ENCODE measurements at places on chromosomes 7 and 10.

DNA sequence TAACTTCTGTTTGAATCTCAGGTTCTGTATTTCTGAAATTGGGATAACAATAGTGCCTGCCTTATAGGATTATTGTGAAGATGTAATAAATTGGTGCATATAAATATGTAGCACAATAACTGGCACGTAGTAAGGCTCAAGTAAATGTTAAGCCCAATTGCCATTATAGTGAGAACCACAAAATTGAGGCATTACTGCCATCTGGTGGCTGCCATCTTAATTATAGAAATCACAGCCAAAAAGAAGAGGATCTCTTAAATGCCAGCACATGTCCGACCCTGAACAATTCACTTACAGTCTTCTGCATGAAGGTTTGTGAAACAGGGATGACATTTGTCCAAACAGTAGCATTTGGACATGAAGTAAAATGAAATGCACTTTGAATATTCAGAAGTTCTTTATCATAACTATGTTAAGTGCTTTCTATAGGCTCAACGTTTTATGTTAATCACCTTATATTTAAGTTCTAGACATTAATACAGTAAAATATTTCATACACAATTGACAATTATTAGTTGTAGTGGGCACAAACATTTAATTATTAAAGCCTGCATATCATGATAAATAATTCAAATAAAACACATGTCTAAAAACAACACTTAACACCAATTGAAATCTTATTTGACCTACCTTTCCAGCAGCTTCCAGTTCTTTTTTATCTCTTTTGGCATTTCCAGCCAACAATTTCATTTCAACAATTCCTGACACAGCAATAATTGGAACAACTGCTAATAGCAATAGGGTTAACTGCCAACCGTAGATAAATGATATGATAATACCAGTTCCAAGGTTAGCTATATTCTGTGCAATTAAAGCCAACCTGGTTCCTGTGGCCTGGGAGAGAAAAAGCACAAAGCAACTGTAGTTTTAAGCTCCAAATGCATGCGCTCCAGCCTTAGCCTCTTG lies 58.5 kb downstream of the ABCB4 start:
- DNase-seq, result no peak

DNA sequence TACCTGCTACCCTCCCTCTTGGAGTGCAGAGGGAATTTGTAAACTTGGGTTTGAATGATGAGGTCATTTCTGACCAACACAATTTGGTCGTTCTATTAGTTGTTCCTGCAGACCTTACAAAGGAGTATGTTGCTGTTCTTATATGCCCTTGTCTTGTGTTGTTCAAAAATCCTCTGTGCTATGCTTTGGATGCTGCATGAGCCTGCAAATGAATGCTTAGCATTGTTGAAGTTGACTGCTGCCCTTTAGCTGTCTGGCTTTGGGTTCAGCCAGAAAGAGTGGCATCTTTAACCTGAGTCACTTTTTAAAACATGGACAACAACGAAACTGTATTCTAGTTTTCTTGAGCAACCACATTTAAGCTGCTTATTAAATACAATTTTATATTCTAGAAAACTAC lies 80.3 kb downstream of the SND1 start:
- DNase-seq, result no peak

GRCh38 chr10:11631890-11632587 lies 20.6 kb upstream of the USP6NL start:
- DNase-seq, result no peak

DNA sequence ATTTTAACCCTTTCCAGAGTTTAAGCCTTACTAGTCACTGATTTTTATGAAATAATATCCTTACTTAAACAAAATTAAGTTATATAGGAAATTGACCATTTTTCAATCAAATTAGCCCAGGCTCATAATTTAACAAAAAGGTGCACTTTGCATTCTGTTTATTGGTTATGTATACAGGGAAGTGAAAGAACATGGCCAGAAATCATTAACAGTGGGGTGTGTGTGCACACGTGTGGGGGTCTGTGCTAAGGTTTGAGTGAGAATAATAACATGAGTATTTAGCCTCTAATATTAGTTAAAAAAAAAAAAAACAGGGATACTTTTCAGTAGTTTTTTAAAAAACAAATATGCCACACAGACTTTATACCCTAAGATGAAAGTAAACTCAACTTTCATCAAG lies 510.5 kb upstream of the PFKP start:
- no peak for DNase-seq

GRCh38 chr7:50660040-50660829 lies 95.0 kb upstream of the DDC start:
- no peak for DNase-seq

GRCh38 chr10:368579-369220 lies 233.4 kb downstream of the ZMYND11 start:
- DNase-seq, result no peak

DNA sequence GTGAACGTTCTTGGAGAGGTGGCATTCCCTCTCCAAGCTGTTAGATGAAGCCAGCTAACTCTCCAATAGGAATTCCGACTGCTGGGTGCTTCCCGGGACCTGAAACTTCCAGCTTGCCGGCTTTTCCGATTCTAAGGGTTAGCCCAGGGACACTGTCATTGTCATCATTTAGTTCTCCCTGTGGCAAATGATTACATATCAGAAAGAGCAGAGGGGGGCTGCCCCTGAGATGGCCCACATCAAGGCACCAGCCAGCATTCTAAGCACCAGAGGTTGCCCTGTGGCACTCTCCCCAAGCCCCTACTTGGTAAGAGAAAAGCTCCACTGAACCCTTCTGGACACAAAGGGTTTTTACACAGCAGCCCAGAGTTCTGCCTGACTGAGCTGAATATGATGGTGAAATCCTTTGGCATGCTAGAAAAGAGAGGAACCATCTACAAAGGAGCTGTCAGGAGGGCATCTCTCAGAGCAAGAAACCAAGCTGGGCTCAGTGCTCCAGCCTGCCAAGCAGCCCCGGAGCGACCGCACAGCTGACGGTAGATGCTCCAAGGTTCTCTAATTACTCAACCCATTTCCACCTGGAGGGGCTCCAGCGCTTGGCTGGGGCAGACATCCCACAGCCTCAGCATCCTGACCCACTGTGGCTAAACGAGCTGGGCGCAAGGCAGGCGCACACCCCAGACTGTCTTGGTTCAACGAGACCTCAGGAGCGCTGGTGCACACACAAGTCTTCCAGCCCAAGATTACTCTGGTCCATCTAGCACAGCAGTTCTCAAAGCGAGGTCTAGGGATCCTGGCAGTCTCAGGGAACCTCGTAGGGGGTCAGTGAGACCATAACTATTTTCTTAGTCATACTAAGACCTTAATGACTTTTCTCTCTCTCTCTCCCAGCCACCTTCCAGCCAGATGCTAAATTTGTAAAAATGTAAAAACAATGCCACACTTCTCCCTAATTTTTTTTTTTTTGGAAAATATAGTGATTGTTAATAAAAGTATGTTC lies 160.5 kb downstream of the GFRA1 start:
- no peak for DNase-seq

DNA sequence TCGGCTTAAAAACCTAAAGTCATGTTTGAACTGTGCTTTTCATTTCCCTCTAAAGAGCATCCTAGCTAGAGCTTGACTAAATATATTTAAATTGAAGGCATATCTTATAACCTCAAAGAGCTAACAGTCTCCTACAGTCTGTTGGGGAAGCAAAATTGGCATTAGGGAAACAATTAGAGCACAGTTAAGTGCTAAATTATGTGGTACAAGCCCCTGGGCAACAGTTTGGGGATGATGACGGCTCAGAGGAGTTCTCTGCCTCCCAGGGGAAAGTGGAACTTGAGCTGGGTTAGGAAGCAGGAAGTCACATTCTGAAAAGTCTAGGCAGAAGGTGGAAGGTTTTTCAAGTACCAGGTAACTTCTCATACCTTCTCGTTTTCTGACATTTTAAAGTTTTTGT lies 18.6 kb upstream of the GOT1 start:
- no peak for DNase-seq

GRCh38 chr7:104206841-104207240 lies 972 bp downstream of the ORC5 start:
- no peak for DNase-seq

DNA sequence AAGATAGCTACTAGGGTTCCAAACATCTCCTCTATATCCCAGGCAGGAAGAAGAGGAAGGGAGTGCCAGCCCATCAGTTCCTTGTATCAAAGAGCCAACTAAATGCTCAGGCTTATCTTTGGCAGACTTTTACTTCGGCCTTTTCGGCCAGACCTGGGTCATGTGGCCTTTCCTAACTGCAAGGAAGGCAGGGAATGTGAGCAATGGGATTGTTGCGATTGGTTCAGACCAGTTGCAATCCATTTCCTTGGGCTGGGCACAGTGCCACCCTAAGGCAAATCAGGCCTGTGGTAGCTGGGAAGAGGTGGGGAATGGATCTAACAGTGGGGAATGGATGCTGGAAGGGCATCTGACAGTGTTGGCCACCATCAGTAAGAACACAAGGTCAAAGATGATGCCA lies 109.9 kb downstream of the RPS24 start:
- DNase-seq, result no peak

- no peak for DNase-seq
Observed at GRCh38 chr10:8594176-8594575, 539.7 kb downstream of the GATA3 start.

DNA sequence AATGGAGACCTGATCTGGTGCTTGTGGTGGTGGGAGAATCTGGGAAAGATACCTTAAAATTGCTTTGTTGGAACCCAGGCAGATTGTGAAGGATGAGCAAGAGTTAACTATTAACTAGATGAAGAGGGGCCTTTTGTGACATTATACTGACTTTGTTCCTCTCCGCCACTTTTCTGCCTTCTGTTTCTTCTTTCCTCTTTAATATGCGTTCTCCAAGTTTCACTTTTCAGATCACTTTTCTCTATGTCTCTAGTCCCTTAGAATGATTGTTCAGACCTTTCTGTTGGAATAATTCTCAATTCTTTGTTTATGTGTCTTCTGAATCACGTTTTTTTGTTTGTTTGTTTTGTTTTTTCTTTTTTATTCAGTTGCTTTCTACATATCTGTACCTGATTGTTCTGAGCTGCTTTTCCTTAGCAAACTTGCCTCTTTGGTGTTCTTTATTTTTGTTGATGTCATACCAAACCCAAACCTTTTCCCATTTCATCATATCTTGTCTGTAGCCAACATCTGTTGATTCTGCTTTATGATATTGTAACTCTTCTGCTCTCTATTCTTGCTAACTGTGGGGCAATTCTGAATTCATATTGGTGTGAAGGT lies 2.8 kb downstream of the BMPR1A start:
- DNase-seq, result no peak

DNA sequence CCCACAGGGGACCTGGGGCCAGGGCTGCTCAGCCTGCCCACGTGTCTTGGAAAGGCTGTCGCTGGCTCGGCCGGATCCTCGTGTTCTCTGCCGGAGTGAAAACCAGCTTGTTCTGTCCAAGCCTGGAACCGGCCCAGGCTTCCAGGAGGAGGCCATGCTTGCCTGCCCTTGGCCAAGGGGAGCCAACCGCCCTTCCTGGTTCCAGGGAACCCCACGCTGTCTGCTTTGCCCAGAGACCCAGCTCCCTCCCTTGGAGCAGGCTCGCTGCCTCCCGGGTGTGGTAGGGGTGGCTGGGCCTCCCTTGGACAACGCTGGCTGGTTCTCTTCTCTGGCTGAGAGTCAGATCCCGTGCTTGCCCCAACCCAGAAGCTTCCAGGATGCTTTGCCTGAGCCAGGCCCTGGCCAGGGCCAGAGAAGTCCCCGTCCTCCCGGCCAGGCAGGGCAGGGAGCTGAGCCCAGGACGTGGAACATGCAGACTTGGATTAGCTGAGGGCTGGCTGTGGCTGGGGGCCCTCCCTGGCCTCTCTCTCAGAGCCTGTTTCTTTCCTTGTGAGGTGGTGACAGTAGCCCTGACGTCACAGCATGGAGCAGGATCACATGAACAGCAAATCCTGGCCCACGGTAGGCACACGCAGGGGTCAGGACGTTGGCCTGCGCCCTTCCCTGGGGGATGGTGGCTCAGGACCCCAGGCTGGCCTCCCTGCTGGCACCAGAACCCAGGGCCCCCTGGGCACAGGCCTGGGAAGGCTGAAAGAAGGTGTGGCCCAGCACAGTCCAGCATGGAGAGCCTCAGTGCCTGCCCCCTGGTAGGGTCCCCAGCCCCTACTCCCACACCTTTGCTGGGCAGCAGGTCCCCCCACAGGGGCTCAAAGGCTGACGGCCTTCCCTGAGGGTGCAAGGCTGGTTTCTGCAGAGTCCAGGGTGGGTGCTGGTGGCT lies 67.5 kb downstream of the PWWP2B start:
- DNase-seq, result no peak

GRCh38 chr7:20713792-20714191 lies 72.9 kb downstream of the SP8 start:
- no peak for DNase-seq

GRCh38 chr10:31683682-31684081 lies 244.9 kb downstream of the ARHGAP12 start:
- DNase-seq, result no peak

- no peak for DNase-seq
Observed at GRCh38 chr7:77348371-77348813, 67.8 kb downstream of the GSAP start.

All from cortex of kidney (tissue), 1 donor.